ENCODE measurements at places on chromosomes 1 and 21. TPM values are rescaled to one million over a fixed set of nuclear protein-coding genes. Genes with fewer than 3 reads are reported as not detected.
A peak's percentile ranks its signal among the peaks of the same experiment; 100 is the strongest.

- DNase-seq = peak; percentile 78
Measured at GRCh38 chr1:79679916-79680315, 673.4 kb upstream of the ADGRL4 start.

DNA sequence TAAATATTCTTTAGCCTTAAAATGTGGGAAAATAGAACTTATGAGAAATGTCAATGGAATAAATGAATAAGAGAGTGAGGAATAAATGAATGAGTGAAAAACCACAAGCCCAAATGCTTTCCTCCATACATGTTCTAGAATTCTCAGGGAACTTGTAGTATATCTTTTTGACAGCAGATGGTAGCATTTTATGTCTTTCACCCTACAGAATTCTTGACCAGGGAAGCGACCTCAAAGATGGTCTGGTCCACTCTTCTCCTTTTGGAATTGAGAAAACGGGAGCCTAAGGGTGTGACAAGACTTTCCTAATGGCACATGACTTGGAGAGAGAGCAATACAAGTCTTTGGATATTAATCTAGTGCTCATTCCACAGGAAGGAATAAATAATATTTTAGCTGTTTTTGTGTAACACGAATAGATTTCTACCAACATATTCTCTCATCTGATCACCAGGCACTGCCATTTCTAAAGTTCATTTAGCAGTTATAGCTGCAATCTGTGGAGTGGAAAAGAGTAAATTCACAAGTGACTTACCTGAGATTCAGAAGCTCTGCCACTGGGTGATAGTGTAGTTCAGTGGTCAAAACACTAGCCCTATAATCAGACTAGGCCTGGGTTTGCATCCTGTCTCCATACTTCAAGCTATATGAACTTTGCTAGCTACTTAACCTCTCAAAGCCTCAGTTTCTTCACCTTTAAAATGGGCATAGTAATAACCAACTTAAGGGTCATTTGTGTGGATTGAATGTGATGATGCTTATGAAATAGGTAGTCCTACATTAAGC, 15.0 kb upstream of the F5 start:
- DNase-seq = no peak

- DNase-seq = no peak
Measured at GRCh38 chr21:42572906-42573495, 59.3 kb downstream of the SLC37A1 start.

- no peak for DNase-seq
Measured at GRCh38 chr1:248155927-248156326, 11.0 kb downstream of the OR2M5 start.

GRCh38 chr1:225651872-225652728, 823 bp downstream of the ENAH start:
- peak; percentile 27 for DNase-seq

PDC gene
- not detected for total RNA-seq

KRTAP27-1 gene
- total RNA-seq = not detected

PEX19 gene
- 27.7 TPM for total RNA-seq

OR6N1 gene
- total RNA-seq = not detected

SPSB1 gene
- total RNA-seq = 10.3 TPM

PCP4 gene
- not detected for total RNA-seq
